ENCODE measurements at places on chromosomes 13 and 19.
A peak's percentile ranks its signal among the peaks of the same experiment; 100 is the strongest.

DNA sequence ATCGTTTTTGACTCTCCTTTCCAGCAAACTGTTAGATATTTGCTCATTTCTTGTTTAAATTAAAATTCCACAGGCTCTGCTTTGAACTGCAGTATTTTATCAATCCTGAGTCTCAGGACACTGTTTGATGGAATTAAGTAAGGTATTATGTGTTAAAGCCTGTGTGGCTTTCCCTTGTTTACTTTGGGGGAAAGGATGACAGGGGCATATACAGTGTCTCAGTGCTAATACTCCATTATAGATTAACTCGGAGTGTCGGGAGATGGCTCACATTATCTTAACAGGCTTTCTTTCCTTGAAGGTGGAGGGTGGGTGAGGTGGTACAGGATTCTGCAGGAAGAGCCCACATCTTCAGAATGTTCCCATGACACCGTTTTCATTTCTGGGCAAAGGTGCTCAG lies 84.7 kb downstream of the SHISA2 start:
- no peak for DNase-seq
- H3K27ac ChIP-seq: no peak overlapping the region
- H3K36me3 ChIP-seq: no peaks in the 10 kb centered on the region
- H3K27me3 ChIP-seq: no peaks in the 10 kb centered on the region

DNA sequence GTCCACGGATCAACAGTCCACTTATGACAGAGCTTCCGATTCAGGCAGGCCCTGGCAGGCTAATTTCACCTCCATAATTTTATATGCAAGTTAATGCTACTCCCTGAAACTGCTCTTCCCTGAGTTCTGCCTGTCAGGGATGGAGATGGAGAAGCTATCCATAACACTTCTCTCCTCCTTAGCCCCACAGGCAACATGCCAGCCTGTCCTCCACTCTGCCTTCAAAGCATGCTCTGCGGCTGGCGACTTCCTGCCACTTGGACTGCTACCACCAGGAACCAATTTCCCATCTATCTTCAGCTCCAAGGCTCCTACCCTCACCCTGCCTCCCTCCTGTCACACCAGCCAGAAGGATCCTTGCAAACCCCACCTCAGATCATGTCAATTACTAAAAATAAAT lies 35.4 kb downstream of the GSX1 start:
- no peaks in the 10 kb centered on the region for H3K36me3 ChIP-seq
- H3K27ac ChIP-seq: no peak overlapping the region
- no peaks in the 10 kb centered on the region for H3K4me1 ChIP-seq
- H3K4me3 ChIP-seq: no peak overlapping the region
- DNase-seq: no peak

- no peak for DNase-seq
- H3K27me3 ChIP-seq: no peaks in the 10 kb centered on the region
- peak overlapping the region; percentile 53 for H3K27ac ChIP-seq
- peaks cover 13% of the 10 kb centered on the region for H3K36me3 ChIP-seq
- H3K4me1 ChIP-seq: peaks cover 35% of the 10 kb centered on the region
These were observed 1.7 kb downstream of the ITM2B start for GRCh38 chr13:48234566-48235340.

DNA sequence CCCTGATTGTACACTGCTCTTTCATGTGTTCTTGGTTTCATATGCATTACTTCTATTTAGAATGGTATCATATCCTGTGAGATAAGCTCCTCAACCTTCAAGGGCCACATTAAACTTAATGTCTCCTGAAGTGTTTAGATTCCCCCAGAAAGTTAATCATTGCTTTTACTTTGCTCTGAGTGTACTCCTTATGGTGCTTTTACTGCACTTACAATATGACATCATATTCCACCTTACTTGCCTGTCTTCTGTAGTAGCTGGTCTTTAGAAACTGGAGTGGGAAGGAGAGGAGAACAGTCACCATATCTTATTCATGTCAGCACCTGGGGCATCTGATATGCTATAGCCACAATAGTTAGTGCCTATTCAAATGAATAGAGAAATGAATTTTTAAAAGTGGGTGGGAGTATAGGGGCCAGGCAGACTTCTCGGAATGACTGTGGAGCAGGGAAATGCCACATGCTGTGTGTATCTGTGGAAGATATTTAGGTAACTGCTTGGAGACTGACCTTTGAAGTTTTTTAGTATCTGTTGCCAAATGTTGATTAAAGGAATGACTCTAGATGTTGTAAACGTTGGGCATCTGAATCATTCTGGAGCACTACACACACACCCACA lies 40.2 kb downstream of the SLAIN1 start:
- no peak overlapping the region for H3K4me3 ChIP-seq
- no peak for DNase-seq
- no peaks in the 10 kb centered on the region for H3K36me3 ChIP-seq
- no peak overlapping the region for H3K27ac ChIP-seq
- H3K4me1 ChIP-seq: no peaks in the 10 kb centered on the region

DNA sequence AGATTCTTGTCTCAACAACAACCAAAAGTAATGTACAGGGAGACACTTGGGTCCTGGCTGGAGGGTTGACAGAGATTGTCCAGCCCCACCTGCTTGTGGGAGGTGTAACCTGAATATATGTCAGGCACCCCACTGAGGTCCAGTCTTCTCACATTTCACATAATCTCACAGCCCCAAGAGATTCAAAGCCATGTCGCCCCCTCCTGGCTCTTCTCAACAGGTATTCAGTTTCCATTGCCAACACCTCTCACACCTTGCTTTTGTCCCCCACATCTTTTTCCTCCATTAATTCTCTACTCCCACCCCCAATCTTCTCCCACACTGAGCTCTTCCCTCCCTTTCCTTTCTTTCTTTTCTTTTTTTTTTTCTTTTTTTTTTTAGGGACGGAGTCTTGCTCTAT lies 11.2 kb downstream of the UNC13A start:
- H3K4me3 ChIP-seq: no peak overlapping the region
- H3K4me1 ChIP-seq: no peaks in the 10 kb centered on the region
- no peaks in the 10 kb centered on the region for H3K36me3 ChIP-seq
- no peak for DNase-seq
- peaks cover 10% of the 10 kb centered on the region for H3K27me3 ChIP-seq

- no peaks in the 10 kb centered on the region for H3K4me1 ChIP-seq
- no peak overlapping the region for H3K27ac ChIP-seq
- H3K36me3 ChIP-seq: no peaks in the 10 kb centered on the region
- no peak overlapping the region for H3K4me3 ChIP-seq
- DNase-seq: no peak
- no peaks in the 10 kb centered on the region for H3K27me3 ChIP-seq
These were observed 10.8 kb upstream of the RNF113B start for GRCh38 chr13:98187965-98188261.

DNA sequence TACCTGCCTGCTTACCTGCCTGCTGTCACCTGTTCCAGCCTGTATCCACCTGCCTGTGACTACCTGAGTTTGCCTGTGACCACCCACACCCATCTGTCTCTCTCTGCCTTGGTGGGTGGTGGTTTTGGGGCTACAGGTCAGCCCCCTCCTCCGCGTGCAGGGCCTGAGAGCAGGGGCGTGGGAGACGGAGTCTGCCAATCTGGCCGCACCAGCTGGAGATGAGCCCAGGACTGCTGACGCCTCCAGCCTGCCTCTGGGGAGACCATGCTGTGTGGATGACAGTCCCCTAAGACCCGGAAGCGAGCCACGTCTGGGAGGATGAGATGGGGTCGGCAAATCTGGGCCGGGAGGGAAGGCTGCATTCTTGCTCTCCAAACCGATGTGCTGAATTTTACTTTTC lies 15.9 kb upstream of the KCTD15 start:
- no peak for DNase-seq
- no peaks in the 10 kb centered on the region for H3K4me1 ChIP-seq
- H3K27me3 ChIP-seq: peaks cover 22% of the 10 kb centered on the region
- no peak overlapping the region for H3K4me3 ChIP-seq
- H3K36me3 ChIP-seq: no peaks in the 10 kb centered on the region
